Stimulated activated CD4-positive, alpha-beta T cell treated with anti-CD3 and anti-CD28 coated beads, TNF-alpha, amount 100 ng/mL, for 4 hours (primary cell): ENCODE measurements at places on chromosomes 3 and 15.

DNA sequence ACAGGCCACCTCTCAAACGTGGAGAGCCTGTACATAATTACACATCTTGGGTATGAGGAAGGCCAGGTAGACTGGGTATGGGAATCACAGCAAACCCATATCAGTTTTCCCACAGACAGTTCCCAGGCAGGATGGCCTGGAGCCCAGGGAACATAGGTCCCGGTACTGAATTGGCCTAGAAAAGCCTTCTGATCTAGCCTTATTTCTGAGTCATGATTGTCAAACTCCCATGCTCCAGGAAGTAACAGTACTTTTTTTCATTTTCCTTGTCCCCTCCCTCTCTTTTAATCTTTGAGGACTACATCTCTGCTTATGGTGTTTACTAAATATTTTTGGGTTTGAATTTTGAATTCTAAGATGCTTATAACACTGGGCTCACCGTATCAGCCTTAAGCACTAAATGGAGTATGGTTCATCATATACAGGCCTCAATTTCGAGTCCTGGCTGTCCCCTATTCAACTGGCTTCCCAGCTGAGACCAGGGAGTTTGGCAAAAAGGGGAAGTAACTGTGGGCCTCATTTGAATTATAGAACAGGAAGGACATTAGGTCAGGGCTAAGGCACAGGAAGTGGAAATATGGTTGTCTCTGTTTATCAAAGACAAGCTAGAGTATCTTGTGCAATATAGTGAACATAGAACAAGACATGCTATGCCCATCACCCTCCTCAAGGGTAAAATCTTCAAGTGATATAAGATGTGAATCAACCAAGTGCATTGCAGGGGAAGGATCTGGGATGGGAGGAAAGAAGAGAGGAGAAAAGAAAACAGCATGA lies 494.6 kb downstream of the NTRK3 start:
- no peak for DNase-seq

GRCh38 chr3:193813501-193813830 lies 220.5 kb downstream of the OPA1 start:
- DNase-seq, result no peak

- DNase-seq, result no peak
These were observed 69.4 kb downstream of the ZBTB20 start for GRCh38 chr3:115077501-115078250.

DNA sequence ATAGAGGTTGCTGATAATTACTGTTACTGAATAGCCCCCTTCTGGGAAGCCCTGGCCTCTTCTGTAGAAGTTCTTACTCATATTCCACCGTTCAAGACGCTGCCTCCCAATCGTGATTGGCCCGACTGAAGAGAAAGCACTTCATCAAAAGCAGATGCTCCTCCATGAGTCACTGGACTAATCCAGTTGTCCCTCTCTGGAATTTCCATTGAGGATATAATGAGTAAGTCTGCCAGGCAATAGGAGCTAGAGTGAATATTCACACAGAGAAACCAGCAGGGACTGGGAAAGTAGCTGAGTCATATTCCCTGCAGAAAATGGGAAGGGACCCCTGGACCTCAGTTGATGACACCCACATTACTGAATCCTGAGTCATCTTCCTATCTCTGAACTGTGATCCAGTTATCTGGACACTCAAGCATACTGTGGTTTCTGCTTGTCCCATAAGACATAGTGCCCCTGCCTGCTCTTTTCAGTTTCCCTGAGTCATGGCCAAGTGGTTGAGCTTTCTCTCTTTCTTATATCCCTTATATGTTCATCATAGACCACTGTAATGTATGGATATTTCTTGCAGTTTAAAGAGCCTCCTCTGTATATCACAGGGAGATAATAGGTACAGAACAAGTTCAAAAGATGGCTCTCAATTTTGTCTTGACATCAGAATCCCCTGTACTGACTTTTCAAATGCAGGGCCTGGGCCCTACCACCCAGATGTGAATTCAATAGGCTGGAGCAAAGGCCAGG lies 151.2 kb upstream of the CDIN1 start:
- no peak for DNase-seq

DNA sequence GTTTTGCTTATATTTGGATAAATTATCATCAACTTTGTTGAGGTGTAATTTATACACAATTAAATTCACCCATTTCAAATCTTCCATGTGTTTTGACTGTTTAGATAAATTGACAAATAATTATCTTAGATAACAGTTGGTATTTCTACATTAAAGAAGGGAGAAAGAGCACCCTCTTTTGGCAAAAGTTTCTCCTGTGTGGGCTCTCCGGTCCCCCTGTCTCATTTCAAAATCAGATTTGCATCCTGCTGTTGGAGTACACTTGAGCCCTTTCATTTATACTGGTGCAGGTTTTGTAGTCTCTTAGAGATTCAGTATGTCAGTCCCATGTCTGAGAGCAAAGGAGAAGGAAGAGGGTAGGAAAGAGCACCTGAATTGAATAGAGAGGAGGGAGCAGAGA lies 49.4 kb downstream of the NKIRAS1 start:
- DNase-seq, result no peak
